Heart right ventricle (tissue), 16 donors: ENCODE measurements at places on chromosomes 3 and 15. TPM values are rescaled to one million over a fixed set of nuclear protein-coding genes. Genes with fewer than 3 reads are reported as not detected.

DNA sequence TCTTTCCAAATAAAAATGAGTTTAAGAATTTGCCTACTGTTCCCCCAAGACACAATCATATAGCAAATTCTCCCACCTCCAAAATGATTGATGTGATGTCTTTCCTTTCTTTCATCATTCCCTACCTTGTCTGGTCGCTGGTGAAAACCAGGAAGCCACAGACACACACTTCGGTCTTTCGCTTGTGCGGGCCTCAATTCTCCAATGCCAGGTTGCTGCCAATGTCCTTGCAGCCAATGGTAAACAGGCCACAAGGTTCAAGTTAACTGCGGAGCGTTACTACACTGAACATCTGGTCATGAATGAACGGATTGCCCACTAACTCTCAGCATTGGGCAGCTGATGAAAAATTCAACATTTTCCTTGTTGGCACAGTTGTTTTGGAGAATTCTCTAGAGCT is 192.2 kb downstream of the FOXP1 start:
- no peak for DNase-seq

Gene REC114
- not detected for total RNA-seq

Gene CTXN2
- total RNA-seq = not detected

- DNase-seq = no peak
Observed at GRCh38 chr15:100759698-100760356, 119.8 kb upstream of the ALDH1A3 start.

Gene ACAN
- total RNA-seq = not detected

Gene MOBP
- not detected for total RNA-seq

Gene INSYN1
- total RNA-seq = 221 TPM

Gene ZNF80
- total RNA-seq = not detected

DNA sequence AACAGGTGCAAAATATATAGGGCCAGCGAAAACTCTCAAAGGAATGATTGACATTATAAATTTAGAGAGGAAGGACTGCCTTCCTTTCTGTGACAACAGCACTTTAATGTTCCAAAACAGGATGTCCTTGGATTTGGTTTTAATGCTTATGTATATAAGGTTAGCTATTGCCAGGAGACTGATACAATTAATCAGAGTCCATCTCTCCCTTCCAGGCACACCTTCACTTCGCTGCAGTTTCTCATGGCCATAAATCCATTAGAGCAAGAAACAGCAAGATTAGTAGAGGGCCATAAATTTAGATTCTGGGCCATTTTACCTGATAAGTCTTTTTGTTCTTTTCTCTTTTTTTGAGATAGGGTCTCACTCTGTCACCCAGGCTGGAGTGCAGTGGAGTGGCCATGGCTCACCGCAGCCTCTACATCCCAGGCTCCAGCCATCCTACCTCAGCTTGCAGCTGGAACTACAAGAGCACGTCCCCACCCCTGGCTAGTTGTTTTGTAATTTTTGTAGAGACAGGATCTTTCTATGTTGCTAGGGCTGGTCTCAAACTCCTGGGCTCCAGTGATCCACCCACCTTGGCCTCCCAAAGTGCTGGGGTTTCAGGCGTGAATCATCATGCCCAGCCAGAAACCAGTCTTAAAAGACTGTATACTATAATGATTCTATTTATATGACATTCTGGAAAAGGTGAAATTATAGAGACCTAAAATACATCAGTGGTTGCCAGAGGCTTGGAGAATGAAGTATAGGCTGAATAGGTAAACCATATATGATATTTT is 15.7 kb upstream of the TFRC start:
- no peak for DNase-seq

DNA sequence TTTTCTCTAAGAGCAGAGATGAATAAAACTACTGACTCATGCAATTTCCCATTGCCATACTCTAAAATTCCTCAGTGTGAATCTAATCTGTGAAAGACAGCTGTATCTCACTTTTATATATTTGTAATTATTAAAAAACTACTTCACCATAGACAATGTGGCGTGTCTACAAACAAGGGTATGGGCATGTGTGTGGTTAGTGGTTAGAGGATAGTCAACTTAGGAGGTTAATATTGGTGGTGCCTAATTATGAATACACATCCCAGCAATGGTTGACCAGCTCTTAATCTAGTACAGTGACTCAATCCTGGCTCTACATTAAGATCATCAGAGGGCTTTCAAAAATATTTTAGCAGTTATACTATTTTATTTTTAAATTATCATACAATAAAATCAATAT is 94.5 kb downstream of the GOLIM4 start:
- no peak for DNase-seq

- no peak for DNase-seq
Observed at GRCh38 chr3:136979684-136980083, 21.9 kb downstream of the IL20RB start.

Gene CMTM8
- total RNA-seq = 3.6 TPM

DNA sequence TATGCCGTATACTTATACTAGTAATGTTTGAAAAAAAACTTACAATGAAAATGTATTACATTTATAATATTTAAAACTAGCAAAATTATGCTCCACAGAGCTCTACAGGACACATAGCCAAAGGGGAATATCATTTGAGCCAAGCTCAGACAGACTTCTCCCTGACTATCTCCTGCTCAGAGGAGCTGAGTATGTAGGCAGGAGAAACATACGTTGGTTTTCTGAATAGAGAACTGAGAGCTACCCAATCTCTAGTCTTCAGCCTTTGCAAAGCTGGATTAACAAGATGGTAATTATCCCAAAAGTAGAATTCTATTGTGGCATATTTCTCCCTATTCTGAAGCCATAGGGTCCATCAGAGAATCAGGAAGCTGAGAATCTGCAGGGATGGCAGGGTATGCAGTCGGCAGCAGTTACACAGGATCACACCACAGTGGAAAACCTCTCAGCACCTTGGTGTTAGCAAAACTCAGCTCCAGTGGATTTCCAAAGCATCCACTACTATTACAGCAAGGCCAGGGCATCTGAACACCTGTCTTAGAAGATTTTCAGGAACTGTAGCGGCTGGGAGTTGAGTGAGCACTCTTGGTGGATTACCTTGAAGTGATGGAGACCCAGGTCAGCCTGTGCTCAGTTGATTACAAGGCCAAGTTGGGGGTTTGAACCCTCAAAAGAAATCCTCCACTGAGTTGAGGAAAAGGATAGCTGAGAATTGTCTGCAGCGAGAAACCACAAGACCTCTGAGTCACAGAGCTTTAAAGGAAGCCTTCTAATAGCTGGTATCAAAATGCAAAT is 30.1 kb downstream of the GPR15 start:
- DNase-seq = no peak
